Adrenal gland (tissue), 19 donors: ENCODE measurements at places on chromosomes 11 and 22. TPM values are rescaled to one million over a fixed set of nuclear protein-coding genes. Genes with fewer than 3 reads are reported as not detected.

- peak overlapping the region; percentile 18 for H3K27ac ChIP-seq
- no peak for DNase-seq
- no peaks in the 10 kb centered on the region for H3K27me3 ChIP-seq
- H3K36me3 ChIP-seq: no peaks in the 10 kb centered on the region
- peaks cover 53% of the 10 kb centered on the region for H3K4me1 ChIP-seq
Observed at GRCh38 chr22:26481694-26482093, 1.9 kb downstream of the HPS4 start.

DNA sequence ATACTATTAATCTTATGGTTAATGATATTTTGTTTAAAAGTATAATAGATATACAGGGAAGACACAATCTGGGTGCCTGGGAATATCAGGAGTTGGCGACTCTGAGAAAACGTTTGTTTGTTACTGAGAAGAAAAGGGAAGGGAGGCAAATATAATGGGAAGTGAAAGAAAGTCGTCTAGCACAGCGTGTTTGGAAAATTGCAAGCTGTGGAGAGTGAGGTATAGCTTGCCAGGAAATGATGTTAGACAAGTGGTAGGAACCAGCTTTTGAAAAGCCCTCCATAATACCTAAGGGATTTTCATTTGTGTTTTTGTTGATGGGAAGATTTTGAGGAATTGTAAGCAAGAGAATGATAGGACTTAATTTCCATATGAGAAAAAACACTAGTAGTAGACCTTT, 322.2 kb downstream of the LUZP2 start:
- no peak overlapping the region for H3K4me3 ChIP-seq
- no peaks in the 10 kb centered on the region for H3K27me3 ChIP-seq
- no peak overlapping the region for H3K27ac ChIP-seq
- no peak for DNase-seq
- no peaks in the 10 kb centered on the region for H3K36me3 ChIP-seq

DNA sequence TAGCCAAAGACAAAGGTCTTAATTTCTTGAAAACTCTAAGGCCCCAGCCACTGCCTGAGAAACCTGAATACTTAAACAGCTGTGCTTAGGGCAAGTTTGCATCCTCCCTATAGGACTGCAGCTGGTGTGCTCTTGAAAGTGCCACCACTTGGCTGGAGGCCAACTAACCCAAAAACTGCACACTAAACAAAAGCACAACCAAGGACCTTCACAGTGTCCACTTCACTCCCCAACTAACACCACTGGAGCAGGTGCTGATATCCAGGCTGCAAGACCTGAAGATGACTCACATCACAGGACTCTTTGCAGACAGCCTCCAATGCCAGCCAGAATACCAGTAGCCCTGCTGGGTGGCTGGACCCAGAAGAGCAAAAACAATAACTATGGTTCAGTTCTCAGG, 357.7 kb upstream of the ARHGAP42 start:
- no peak overlapping the region for H3K4me3 ChIP-seq
- H3K36me3 ChIP-seq: no peaks in the 10 kb centered on the region
- H3K4me1 ChIP-seq: no peaks in the 10 kb centered on the region

DNA sequence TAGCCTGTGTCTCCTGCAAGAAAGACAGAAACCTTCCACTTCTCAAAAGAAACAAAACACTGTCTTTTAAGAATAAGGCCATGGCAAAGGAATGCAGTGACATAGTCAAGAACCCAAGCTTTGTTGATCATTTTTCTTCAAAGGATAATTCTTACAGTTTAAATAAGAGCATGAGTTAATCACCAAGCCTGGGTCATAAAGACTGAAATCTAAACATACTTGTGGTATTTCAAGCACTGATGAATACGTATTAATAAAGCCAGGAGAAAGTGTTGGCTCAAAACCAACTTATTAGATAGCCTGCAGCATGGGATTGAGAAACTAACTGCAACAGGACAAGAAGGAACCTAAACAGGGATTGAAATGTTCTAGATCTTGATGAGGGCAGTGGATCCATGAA, 143.3 kb upstream of the MTNR1B start:
- no peak overlapping the region for H3K4me3 ChIP-seq
- H3K36me3 ChIP-seq: no peaks in the 10 kb centered on the region
- no peak overlapping the region for H3K27ac ChIP-seq

- no peak for DNase-seq
- H3K27ac ChIP-seq: no peak overlapping the region
- H3K4me3 ChIP-seq: no peak overlapping the region
- no peaks in the 10 kb centered on the region for H3K36me3 ChIP-seq
- no peaks in the 10 kb centered on the region for H3K27me3 ChIP-seq
Observed at GRCh38 chr11:113615773-113616172, 90.3 kb downstream of the TMPRSS5 start.

DNA sequence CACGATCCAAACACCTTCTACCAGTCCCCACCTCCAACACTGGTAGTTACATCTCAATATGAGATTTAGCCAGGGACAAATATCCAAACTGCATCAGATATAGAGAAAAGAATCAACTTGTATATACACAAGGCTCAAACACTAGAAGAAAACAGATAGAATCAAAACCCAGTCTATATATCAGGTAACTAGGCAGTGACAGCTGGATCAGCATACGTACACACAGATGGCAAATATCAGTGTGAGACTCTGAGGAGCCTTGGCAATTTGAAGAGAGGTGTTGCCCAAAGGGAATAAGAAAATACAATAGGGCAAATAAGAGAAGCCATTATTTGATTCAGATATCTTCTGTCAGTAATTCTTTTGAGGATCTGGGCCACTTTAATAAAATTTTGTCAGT, 951.3 kb upstream of the CHORDC1 start:
- H3K27me3 ChIP-seq: no peaks in the 10 kb centered on the region
- DNase-seq: no peak
- H3K27ac ChIP-seq: no peak overlapping the region
- no peak overlapping the region for H3K4me3 ChIP-seq

DNA sequence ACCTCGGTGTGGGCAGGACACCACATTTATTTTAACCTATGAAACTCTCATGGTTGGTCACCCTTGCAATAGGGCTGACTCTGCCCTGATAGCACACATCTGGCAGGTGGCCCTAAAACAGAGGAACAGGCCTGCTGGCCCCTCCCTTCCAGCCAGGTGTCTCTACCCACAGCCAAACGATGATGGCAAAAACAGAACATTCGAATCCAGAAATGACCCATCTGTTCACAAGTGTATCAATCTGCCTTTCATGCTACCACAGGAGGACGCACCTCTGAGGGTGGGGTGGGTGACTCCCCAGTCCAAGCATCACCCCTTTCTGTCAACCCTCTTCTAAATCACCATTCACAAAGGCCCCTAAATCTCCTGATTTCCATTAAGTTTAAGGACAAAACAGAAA, 118.1 kb downstream of the ETS1 start:
- no peak overlapping the region for H3K4me3 ChIP-seq
- H3K27me3 ChIP-seq: no peaks in the 10 kb centered on the region
- no peak overlapping the region for H3K27ac ChIP-seq
- H3K4me1 ChIP-seq: peaks cover 21% of the 10 kb centered on the region
- H3K36me3 ChIP-seq: no peaks in the 10 kb centered on the region

DNA sequence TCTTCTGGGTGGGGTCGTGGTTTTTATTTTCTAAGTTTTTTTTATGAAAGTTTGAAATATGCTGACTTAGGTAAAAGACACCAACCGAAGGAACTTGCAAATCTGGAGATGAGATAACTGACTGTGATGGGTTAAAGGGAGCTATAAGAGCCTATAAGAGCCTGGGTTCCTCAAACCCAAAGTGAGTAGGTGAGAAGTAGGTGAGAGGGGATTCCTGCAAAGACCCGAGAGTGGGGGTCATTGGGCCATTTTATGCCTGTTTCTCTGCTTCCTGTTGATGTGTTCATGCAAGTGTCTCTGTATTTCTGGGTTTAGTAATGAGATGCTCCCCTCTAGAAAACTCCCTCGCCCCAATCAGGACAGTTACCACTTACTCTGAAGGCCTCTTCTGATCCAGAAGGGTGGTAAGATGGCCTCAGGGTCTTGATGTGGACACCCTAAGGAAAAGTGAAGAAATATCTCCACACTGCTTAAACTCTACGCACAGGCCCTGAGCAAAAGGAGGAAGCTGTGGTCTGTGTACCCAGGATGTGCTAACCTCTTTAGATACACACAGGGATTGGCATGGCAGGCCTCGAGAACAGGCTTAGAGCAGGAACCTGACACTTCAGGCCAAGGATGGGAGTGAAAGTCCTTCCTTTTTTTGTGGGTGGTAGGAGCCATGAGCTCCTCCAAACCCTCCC, 1.8 kb downstream of the FLI1 start:
- peak overlapping the region; percentile 75 for H3K4me3 ChIP-seq
- peak; percentile 57 for DNase-seq
- no peaks in the 10 kb centered on the region for H3K4me1 ChIP-seq

DNA sequence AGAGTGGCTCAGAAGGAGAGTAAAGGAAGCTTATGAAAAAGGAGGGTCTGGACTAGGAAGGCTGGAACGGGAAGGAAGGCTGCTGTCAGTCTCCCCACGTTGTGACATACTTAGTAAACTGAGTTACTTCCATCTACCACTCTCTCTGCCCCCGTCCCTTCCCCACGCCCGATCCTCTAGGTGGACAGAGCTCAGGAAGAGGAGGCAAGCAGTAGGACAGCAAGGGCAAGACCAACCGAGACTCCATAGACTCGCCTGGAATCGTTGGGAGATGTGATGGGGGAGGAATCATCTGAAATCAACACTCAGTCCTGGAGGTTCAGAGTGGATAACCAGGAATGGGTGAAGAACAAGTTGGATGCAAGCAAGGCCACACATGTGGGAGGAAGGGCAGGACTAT, 240.7 kb downstream of the BUD13 start:
- peaks cover 18% of the 10 kb centered on the region for H3K27me3 ChIP-seq
- H3K4me1 ChIP-seq: no peaks in the 10 kb centered on the region
- H3K4me3 ChIP-seq: no peak overlapping the region
- no peaks in the 10 kb centered on the region for H3K36me3 ChIP-seq

- H3K36me3 ChIP-seq: peaks cover 23% of the 10 kb centered on the region
- no peak overlapping the region for H3K27ac ChIP-seq
- peaks cover under 1% of the 10 kb centered on the region for H3K4me1 ChIP-seq
- no peak overlapping the region for H3K4me3 ChIP-seq
- DNase-seq: no peak
Observed at GRCh38 chr11:66539870-66540213, 6.0 kb downstream of the ZDHHC24 start.

DNA sequence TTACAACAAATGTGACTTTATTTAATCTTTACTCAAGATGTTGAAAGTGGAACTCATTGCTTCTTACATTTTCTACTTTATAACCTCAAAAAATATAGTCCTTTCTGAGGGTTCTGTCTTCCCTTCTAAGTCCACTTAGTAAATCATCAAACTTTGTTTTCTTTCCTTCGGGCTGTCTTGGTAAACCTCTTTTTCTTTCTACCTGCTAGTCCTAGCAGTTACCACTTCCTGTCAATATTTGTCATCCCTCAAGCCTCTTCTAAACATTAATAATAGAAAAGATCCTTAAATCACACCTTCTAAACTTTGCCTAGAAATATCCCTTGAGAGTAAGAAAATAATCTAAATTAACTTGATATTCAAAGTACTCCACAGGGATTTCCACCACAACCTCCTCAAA, 580.4 kb downstream of the CNTN5 start:
- H3K27me3 ChIP-seq: no peaks in the 10 kb centered on the region
- H3K4me3 ChIP-seq: no peak overlapping the region
- no peaks in the 10 kb centered on the region for H3K36me3 ChIP-seq
- DNase-seq: no peak
- H3K4me1 ChIP-seq: no peaks in the 10 kb centered on the region

DNA sequence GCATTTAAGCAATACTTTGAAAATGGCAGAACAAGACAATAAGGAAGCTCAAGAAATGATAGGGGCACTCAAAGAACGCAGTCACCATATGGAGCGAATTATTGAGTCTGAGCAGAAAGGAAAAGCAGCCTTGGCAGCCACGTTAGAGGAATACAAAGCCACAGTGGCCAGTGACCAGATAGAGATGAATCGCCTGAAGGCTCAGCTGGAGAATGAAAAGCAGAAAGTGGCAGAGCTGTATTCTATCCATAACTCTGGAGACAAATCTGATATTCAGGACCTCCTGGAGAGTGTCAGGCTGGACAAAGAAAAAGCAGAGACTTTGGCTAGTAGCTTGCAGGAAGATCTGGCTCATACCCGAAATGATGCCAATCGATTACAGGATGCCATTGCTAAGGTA, 51.9 kb downstream of the SPECC1L start:
- no peak for DNase-seq
- H3K36me3 ChIP-seq: no peaks in the 10 kb centered on the region
- H3K27ac ChIP-seq: no peak overlapping the region
- H3K4me3 ChIP-seq: no peak overlapping the region
- H3K4me1 ChIP-seq: peaks cover 12% of the 10 kb centered on the region
- no peaks in the 10 kb centered on the region for H3K27me3 ChIP-seq

DNA sequence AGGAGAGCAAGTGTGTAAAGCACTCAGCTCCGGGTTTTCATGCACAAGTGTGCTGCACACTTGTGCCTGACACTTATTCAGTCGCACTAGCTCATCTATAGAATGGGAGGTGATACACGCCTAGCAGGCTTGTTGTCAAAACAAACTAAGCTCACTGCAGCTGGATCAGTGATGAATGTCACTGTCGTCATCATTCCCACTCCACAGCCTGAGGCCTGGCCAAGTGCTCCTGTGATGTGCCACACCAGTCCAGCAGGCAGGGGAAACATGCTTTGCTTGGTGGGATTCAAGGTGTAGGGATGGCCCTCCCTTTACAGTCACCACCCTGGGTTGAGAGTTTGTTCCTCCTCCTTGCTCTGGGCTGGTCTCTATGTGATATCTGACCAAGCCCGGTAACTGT, 6.8 kb downstream of the MPST start:
- no peak overlapping the region for H3K27ac ChIP-seq
- no peaks in the 10 kb centered on the region for H3K36me3 ChIP-seq
- H3K4me3 ChIP-seq: no peak overlapping the region
- DNase-seq: no peak
- H3K4me1 ChIP-seq: peaks cover 37% of the 10 kb centered on the region

GRCh38 chr11:16603890-16604793, 134.3 kb upstream of the C11orf58 start:
- H3K4me1 ChIP-seq: peaks cover 5% of the 10 kb centered on the region
- no peaks in the 10 kb centered on the region for H3K36me3 ChIP-seq
- H3K27ac ChIP-seq: peak overlapping the region; percentile 52
- H3K4me3 ChIP-seq: peak overlapping the region; percentile 41

The NCAM1 gene
- 38.7 TPM for polyA plus RNA-seq

The SLC43A3 gene
- polyA plus RNA-seq: 36.1 TPM

The UBE2L6 gene
- 89.4 TPM for polyA plus RNA-seq

The SYNGR1 gene
- 8.5 TPM for polyA plus RNA-seq

The KIF18A gene
- polyA plus RNA-seq: not detected

The MS4A15 gene
- 0.07 TPM for polyA plus RNA-seq

The GPR83 gene
- 0.40 TPM for polyA plus RNA-seq

The TEX12 gene
- 0.07 TPM for polyA plus RNA-seq

The B3GAT1 gene
- polyA plus RNA-seq: 2.6 TPM

The OR8G5 gene
- not detected for polyA plus RNA-seq

The GRM5 gene
- polyA plus RNA-seq: not detected

The C11orf86 gene
- 6.7 TPM for polyA plus RNA-seq

The SLC22A25 gene
- polyA plus RNA-seq: not detected

The SMTNL1 gene
- polyA plus RNA-seq: not detected
